Lung (tissue), 17 donors: ENCODE measurements at places on chromosomes 3 and 15. TPM values are rescaled to one million over a fixed set of nuclear protein-coding genes. Genes with fewer than 3 reads are reported as not detected.

Gene ADAMTS9
- total RNA-seq: 75.6 TPM

Gene HES1
- 70.6 TPM for total RNA-seq

GRCh38 chr15:82789491-82789890 is 16.4 kb downstream of the FSD2 start:
- no peak overlapping the region for H3K4me3 ChIP-seq
- no peaks in the 10 kb centered on the region for H3K4me1 ChIP-seq
- no peak for DNase-seq
- no peaks in the 10 kb centered on the region for H3K27me3 ChIP-seq
- no peaks in the 10 kb centered on the region for H3K36me3 ChIP-seq

DNA sequence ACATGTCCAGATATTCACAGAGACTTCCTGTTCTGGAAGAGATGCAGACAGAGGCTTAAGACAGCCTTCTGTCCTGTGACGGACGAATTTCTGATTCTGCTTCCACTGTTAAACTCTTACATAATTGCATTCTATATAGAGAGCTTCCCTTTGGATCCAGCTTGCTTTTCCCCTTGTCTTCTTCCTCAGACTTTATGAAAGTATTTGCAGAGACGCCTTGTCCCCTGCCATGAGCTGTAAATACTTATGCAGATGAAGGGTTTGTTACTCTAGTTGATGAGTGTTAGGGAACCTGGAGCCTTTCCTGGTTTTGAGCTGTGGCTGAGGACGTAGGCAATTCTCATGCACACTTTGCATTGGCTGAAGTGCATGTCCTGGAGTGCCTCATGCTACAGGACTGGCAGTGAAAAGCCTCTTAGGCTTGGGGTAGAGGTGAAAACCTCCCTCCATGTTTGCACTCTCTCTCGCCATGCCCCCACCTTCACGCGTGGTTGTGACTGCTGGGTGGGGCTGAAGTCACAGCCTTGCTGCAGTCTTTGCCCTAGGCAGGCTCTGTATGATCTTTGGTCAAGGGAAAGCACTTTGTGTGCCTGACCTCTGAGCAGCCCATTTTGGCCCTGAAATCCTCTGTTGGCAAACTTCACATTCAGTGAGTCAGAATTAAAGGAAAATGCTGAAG is 286.6 kb downstream of the PTPRG start:
- peak; percentile 41 for DNase-seq
- H3K4me1 ChIP-seq: peaks cover 8% of the 10 kb centered on the region
- no peak overlapping the region for H3K4me3 ChIP-seq
- peak overlapping the region; percentile 85 for H3K27ac ChIP-seq

GRCh38 chr15:95105229-95105628 is 873.9 kb downstream of the MCTP2 start:
- H3K4me3 ChIP-seq: no peak overlapping the region
- no peaks in the 10 kb centered on the region for H3K36me3 ChIP-seq
- no peak overlapping the region for H3K27ac ChIP-seq
- DNase-seq: no peak
- no peaks in the 10 kb centered on the region for H3K4me1 ChIP-seq

GRCh38 chr15:73254598-73254997 is 114.2 kb downstream of the HCN4 start:
- no peak for DNase-seq
- H3K27ac ChIP-seq: no peak overlapping the region
- peaks cover 7% of the 10 kb centered on the region for H3K36me3 ChIP-seq

GRCh38 chr3:58522759-58523425 is 14.1 kb downstream of the ACOX2 start:
- no peak overlapping the region for H3K27ac ChIP-seq
- no peak overlapping the region for H3K4me3 ChIP-seq
- no peaks in the 10 kb centered on the region for H3K27me3 ChIP-seq
- no peak for DNase-seq
- H3K4me1 ChIP-seq: no peaks in the 10 kb centered on the region

DNA sequence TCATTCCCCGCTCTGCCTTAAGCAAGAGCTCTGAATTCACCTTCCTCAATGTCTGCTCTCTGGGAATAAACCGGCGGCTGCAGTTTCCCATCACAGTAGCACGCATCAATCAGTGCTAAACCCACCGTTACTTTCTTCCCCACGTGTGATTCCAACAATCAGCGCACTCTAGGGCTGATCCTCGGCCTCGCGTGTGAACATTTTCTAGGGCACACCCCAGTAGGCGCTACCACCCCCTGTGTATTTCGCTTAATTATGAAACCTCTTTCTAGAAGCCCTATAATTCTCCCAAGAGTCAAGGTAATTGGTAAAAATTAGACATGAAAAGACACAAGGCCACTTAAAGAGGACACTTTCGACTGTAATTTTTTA is 87.5 kb downstream of the RFTN1 start:
- no peak overlapping the region for H3K27ac ChIP-seq
- H3K36me3 ChIP-seq: peaks cover 2% of the 10 kb centered on the region
- peaks cover 3% of the 10 kb centered on the region for H3K4me1 ChIP-seq

DNA sequence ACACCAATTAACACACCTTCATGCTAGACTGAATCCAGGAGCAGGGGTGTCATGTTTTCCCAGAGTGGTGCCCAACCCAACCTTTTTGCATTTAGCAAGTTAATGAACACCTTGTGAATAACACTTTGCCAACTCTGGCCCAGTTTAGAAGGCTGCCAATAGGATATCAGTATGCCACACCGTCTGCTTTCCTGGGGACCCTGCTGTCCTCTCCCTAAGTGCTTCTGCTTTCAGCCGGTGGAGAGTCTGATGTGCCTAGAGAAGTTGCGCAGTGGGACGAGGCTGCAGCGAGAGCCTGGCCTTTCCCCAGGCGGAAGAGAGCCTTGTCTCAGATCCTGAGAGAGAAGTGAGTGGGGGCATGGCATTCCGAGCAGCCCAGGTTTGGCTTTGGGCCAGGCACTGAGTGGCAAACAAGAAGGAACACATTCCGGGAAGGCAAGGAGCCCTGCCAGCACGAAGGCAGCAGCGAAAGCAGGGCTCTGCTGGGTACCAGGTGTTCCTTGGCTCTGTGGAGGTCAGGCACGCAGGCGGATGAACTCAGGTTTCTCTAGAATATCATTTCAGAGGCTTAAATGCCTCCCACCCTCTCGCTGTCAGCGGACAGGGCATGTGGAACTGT is 36.9 kb downstream of the SENP8 start:
- peaks cover 27% of the 10 kb centered on the region for H3K4me1 ChIP-seq
- H3K27ac ChIP-seq: no peak overlapping the region
- DNase-seq: peak; percentile 80
- peak overlapping the region; percentile 10 for H3K4me3 ChIP-seq
- H3K36me3 ChIP-seq: no peaks in the 10 kb centered on the region
